NCI-H1694 (cell line): ENCODE measurements at places on chromosomes 1 and 21.

- DNase-seq, result no peak
Measured at GRCh38 chr1:59104191-59104760, 192.6 kb upstream of the FGGY start.

GRCh38 chr1:31745096-31745945 lies 18.8 kb downstream of the ADGRB2 start:
- DNase-seq, result peak; percentile 59

- DNase-seq, result no peak
Measured at GRCh38 chr1:194347200-194347599, 1160.8 kb upstream of the B3GALT2 start.

- DNase-seq, result no peak
Measured at GRCh38 chr1:18495635-18496034, 14.9 kb downstream of the KLHDC7A start.

DNA sequence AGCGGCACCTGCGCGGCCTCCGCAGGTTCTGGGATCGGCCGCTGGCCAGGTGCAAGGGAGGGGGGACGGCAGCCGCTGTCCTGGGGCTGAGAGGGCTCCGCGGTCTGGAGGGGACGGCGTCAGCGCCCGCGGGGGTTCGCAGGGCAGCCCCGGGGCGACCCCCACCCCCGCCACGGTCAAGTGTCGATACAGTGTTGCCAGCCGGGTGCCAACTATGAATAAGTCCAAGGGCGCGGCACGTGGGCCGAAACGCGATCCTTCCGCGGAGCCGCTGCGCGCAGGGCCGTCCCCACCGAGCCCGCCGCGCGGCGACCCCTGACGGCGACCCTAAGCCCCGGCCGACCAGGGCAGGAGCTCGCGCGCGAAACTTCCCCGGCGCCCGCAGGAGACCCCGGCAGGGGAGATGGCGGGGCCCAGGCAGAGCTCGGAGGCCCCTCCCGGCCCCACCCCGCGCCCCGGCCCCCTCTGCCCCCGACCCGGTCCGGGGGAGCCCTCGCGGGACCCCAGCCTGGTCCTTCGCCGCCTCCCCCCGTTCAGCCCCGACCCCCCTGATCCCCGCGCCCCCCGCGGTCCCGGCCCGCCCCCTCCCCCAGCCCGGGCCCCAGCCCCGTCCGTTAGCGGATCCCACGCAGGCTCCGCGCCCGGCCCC lies 586 bp upstream of the AGPAT3 start:
- no peak for DNase-seq

GRCh38 chr1:14163246-14163645 lies 435.2 kb upstream of the KAZN start:
- DNase-seq, result no peak

GRCh38 chr1:59577774-59578173 lies 237.0 kb upstream of the HOOK1 start:
- no peak for DNase-seq

- DNase-seq, result no peak
Measured at GRCh38 chr1:151611288-151611790, 511 bp upstream of the SNX27 start.

- no peak for DNase-seq
Measured at GRCh38 chr1:85496941-85497582, 32.1 kb upstream of the DDAH1 start.

DNA sequence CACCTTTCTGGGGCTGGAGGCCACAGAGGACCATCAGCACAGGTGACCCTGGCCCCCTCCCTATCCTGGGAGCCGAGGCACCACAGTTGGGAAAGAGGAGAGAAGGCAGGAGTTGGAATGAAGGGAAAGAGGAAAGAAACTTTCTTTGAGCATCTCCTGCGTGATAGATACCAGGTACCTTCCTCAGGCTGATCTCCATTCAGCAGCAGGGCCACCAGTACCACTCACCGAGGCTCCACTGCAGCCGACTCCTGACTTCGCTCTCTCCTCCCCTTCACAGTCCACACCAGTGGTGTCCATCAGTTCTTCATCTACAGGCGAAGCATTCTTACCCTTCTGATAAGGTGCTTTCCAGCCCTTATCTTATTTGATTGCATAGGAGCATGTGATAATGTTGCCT lies 55.3 kb downstream of the LGR6 start:
- DNase-seq, result no peak

- DNase-seq, result no peak
Measured at GRCh38 chr1:198072177-198072576, 84.6 kb upstream of the NEK7 start.

DNA sequence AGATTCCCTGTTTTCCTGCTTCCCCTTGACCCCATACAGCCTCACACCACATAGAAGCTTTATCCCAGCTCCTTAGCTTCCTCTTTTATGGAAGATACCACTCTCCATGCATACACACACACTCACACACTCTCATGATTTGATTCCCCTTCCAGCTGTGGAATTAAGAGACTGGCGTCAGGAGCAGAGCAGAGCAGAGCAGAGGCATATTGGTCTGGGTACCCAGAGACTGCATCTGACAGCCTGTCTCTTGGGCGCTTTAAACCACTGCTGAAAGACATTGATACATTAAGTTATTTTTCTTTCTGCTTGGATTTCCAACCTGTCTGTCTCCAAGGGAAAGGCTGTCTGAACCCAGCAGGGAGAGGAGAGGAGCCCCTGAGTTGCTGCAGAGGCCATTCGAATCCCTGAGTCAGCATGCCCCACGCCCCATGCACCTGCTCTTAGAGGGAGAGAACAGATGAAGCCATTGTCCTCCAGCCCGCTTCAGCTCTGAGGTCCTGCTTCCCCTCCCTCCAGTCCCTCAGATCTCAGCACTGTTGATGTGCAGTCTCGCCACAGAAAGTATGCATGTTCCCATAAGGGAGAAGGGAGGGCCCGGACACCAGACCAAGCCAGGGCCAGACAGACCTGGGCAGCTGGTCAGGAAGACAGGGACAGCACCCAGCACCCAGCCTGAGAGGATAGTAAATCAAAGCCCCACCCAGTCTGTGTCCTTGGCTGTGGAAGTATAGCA lies 66.7 kb upstream of the GJB5 start:
- no peak for DNase-seq

GRCh38 chr1:23216771-23217420 lies 406 bp downstream of the HTR1D start:
- DNase-seq, result no peak

- DNase-seq, result no peak
Measured at GRCh38 chr1:70358921-70359564, 4.5 kb upstream of the ANKRD13C start.

GRCh38 chr1:244665771-244666217 lies 12.9 kb downstream of the DESI2 start:
- DNase-seq, result no peak

DNA sequence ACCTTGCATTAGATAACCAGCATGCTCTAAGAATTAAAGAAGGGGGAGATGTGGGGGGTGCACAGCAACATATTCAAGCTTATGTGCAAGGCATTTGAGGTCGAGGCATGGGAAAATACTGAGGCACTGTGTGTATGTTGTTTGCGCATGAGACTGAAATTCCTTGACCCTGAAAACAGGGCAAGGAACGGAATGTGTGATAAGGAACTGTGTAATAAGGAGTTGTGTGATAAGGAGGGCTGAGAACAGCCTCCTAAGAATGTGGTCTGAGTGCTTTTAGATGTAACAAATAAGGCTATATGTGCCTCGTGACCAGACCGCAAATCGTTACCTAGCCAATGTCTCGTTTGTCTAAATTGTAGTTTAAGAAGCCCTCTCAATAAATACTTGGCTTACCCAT lies 26.5 kb upstream of the ITLN1 start:
- no peak for DNase-seq
